ENCODE measurements at places on chromosomes 4 and X.

DNA sequence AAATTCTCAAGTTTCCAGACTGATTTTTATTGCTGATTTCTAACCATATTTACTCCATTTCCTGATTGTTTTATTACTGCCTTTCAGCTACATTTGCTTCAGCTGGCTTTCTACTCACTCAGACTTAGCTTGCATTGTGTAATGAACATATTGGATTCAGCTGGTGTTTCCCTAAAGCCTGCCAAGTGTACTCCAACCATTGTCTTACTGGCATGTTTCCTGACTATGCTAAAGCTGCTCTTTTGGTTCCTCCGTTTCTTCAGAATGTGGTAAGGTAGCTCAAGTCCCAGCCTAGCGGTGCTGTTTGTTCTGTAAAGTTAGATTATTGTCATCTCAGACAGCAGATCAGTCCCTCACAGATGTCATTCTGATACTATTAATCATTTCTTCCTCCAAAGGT is 53.1 kb upstream of the GLRA2 start:
- no peak for DNase-seq

DNA sequence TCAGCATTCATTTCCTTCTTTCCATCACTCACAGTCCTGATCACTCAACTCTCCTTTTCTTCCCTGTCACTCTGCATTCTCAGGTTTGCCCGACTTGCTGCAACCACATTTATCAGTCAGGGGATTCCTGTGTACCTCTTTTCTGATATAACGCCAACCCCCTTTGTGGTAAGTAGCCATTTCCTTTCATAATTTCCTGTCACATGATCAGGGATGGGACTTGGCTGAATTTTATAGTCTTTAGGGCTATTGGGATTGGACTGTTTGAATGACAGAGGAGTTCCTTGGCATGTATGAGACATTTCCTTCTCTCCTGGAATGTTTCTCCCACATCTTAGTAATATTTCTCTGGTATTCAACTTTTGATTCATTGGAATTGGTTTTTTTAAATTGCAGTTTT is 11.0 kb downstream of the PGM2 start:
- no peak for DNase-seq

GRCh38 chr4:163540977-163541376 is 46.5 kb downstream of the TMA16 start:
- DNase-seq, result no peak

DNA sequence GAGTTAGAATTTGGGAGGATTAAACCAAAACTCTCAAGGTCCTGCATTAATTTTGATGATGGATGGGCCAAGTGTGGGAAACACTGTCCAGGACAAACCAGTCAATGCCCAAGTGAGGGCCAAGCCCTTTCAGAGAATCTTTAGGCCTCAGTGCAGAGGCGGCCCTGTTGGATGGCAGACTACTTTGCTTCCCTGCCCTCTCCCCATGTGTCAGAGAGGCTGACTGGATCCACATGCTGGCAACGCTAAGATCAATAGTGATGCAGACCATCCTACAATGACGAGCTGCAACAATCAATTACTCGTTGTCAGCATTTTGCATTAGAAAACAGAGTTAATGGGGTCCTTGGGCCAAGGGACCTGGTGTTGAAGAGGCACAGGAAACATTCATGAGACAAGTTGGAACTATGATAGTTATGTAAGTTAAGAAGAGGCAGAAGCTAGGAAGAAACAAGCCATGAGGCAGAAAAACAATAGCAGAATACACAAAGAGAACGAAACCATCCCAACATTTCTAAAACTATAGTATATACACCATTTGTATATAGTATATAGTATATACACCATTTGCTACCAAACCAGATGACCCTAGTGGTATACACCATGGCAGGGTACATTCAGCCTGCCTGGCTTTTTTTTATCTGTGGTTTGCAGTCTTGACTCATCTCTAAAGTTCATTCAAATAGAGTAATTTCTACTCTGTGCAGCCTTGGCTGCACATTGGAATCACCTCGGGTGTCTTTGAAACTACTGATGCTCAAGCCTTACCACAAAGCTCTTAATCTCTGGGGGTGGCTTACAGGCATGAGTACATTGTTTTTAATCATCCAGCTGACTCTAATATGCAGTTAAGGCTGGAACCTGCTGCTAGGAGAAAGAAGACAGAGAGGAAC is 147.7 kb upstream of the GYPA start:
- DNase-seq, result no peak
